Stimulated activated CD8-positive, alpha-beta memory T cell treated with anti-CD3 and anti-CD28 coated beads, Interleukin-4, amount 100 ng/mL, for 1 hour (primary cell): ENCODE measurements at places on chromosomes 11 and 22.

GRCh38 chr11:57320719-57321387 lies 3.9 kb downstream of the TNKS1BP1 start:
- no peak for DNase-seq

GRCh38 chr22:49810363-49811019 lies 17.2 kb downstream of the BRD1 start:
- no peak for DNase-seq

- DNase-seq, result no peak
These were observed 367.6 kb downstream of the TBC1D22A start for GRCh38 chr22:47129902-47130635.

DNA sequence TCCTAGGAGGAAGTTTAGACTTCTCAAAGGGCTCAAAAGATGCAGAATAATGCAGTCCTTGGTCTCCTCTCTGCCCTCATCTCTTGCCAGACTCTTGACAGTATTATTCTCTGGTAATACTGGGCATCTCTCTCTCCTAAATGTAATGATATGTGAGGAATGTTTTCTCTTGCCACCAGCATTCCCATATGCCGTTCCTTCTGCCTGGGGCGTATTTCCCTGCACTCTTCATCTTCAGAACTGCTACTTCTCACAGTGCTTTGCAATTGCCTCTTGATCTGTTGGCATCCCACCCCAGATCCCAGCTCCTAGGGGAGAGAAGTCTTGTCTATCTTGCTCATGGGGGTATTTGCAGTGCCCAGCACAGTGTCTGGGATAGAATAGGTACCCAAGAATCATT lies 107.4 kb downstream of the RASSF10 start:
- no peak for DNase-seq

- no peak for DNase-seq
These were observed 12.4 kb upstream of the NUP160 start for GRCh38 chr11:47860536-47860935.

GRCh38 chr11:69841859-69842698 lies 22.9 kb upstream of the FGF3 start:
- DNase-seq, result no peak

GRCh38 chr11:47553406-47553743 lies 443 bp upstream of the CELF1 start:
- no peak for DNase-seq

GRCh38 chr11:46130286-46130940 lies 9.2 kb upstream of the PHF21A start:
- no peak for DNase-seq
